Thyroid gland (tissue), 4 donors: ENCODE measurements at places on chromosomes 3 and 15. TPM values are rescaled to one million over a fixed set of nuclear protein-coding genes. Genes with fewer than 3 reads are reported as not detected.

CHRD gene
- total RNA-seq, result 5.0 TPM

DNA sequence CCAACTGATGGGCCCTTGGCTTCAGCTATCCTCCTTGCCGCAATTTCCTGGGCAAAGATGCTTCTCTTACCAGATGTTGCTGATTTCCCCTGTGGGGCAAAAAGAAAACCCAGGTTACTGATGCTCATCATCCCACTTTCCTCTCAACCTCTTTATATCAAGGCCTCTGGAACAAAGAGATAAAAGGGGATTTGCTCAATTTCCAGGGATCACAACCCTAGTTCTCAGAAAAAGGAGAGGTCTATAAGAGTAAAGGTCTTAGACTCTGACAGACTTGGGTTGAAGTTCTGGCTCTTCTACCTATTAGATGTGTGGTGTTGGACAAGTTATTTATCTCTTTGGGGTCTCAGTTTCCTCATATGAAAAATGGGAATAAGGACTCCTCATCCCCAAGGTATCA is 8.5 kb downstream of the RPAP1 start:
- no peak for DNase-seq

DNA sequence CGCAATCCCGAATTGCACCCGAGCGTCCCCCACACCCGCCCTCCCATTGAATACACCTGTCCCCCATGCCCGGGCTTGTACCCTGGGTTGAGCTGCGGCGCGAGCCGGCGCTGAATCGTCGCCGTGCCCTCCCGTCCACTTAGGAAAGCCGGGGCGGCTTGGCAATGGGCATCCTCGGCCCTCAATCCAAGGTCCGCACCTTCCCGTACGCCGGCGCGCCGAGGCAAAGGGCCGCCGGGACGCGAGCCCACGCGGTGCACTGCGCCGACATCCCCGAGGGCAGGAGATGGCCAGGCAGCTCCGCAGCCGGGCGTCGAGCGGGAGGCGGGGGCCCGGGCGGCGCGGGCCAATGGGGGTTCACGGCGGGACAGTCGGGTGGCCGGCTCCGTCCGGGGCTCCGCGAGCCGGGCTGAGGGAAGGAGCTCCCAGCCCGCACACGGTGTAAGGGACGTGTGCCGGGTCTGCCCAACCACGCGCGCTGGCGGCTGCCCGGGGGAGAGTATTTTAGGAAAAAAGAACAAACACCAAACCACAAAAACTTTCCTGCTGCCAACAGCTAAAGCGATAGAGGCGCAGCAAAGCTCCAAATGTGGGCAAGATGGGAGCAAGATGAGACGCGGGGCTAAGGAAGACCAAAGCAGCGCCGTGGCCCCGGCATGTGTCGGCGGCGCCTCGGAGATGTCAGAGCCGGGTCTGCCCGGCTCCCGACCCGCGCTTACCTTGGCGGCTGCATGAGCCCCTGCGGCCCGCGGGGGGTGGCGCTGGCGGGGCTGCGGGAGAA is 621 bp downstream of the RGMA start:
- peak; percentile 27 for DNase-seq

- DNase-seq, result no peak
Measured at GRCh38 chr3:188789251-188789650, 382.5 kb upstream of the TPRG1 start.
